ENCODE measurements at places on chromosomes 2 and 18.

GRCh38 chr18:50696436-50696835, 123.4 kb downstream of the MRO start:
- DNase-seq, result no peak

GRCh38 chr2:55590810-55591440, 26.5 kb downstream of the PPP4R3B start:
- DNase-seq, result no peak

DNA sequence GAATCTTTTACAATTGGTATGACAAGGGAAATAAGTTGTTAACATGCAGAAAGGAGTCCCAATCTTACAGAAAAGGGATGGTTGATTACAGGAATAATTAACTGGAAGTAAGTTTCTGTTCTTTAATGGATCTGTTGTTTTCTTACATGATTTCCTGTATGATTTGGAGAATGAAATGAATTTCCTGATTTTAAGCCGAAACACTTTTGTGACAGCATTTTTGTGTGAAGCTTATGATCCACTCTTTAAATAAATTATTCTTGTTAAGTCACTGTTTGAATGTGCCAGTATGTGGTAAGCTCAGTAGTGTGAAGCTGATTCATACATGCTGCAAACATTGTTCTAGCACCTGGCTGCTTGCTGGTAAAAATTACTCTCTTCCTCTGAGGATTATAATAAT, 516.2 kb downstream of the DCDC2C start:
- DNase-seq, result no peak

- DNase-seq, result no peak
Observed at GRCh38 chr2:3285901-3286645, 91.5 kb downstream of the EIPR1 start.

GRCh38 chr18:26307161-26307773, 81.0 kb downstream of the TAF4B start:
- DNase-seq, result peak; percentile 63

GRCh38 chr2:134630504-134631159, 88.2 kb downstream of the TMEM163 start:
- DNase-seq, result no peak

DNA sequence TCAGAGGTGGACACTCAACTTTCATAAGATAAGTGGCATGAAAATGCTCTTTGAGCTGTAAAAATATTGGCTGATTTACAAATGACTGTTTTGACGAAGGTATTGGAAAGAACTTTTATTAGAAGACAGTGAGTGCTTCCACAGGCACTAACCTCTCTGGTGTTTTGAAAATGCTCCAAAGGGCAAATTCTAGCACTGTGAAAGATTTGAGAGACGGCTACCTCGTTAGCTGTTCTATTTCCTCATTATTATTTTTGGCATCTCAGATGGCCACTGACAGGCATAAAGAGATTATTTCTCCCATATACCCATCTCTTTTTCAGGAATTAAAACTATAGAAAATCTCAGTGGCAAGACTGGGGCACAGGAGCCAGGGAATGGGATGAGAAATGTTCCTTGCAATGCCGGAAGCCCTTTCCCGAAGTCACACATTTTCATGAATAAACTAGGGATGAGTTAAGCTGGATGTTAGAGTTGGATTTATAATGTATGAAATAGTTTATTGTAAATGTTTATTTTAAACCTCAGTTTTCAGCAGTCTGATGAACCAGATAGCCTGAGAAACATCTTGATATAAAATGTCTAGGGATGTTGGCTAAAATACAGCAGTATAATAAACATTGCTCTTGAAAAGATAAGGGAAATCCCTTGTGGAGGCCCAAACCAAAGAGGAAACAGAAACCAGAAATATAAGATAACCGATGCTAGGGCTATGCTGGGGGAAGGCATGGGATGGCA, 175.7 kb downstream of the ASB1 start:
- DNase-seq, result no peak

DNA sequence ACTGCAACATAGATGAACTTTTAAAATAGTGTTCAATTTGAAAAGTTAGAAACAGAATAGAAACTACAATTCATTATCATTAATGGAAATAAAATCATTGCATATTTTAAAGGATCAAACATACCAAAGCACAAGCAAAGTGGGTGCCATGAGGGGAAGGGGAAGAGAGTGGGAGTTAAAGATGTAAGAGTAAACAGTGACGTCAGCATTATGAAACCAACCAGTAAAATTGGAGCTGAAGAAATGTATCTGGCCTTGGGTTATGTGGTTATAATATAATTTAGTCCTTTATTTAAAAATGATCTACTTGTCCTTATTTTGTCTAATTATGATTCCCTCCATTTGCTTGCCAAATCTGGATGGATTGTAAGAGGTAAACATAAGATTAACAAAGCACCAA, 6.0 kb downstream of the LINC00305 start:
- DNase-seq, result no peak

- DNase-seq, result no peak
Observed at GRCh38 chr2:31263636-31264190, 29.8 kb downstream of the EHD3 start.

DNA sequence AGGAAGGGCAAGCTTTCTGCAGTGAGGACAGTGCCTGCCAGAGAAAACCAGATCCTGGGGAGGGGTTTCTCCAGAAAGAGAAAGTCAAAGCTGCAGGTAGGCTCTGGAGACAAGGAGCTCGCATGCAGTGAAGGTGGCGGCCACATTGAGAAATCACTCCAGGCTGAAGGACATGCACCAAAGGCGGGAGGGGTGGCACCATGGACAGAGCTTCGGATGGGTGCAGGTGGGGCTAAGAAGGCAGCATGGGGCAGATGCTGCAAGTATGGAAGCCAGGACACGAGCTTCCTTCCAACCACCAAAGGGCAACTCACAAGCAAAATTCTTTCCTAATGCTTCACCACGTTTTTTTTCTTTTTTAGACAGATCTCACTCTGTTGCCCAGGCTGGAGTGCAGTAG, 104.4 kb upstream of the SLC35G4 start:
- no peak for DNase-seq

All from HEK293T (cell line).